Breast epithelium (tissue), 4 donors: ENCODE measurements at places on chromosomes 3 and 15. TPM values are rescaled to one million over a fixed set of nuclear protein-coding genes. Genes with fewer than 3 reads are reported as not detected.

- DNase-seq = no peak
Measured at GRCh38 chr3:37249717-37250116, 75.3 kb upstream of the LRRFIP2 start.

DNA sequence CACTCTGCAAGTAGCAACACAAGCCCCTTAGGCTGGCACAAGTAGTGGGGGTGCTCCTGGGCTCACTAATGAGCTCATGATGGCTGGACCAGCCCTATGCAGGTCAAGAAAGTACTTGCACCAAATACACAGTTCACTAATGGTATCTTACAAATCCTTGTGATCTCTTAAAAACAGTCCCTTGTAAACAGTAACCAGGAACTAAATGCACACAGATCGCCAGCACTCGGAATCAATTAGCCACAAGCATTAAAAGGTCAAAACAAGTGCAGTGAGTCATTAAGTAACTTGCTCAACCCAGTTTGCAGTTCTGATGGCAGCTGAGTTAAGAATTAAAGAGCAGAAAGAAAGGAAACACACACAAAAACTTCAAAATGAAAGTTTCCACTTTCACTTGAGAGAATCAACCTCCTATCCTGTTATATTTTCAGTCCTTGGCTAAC lies 43.2 kb downstream of the ARHGEF3 start:
- no peak for DNase-seq

GRCh38 chr3:9837701-9838582 lies 5.9 kb downstream of the RPUSD3 start:
- no peak for DNase-seq

- no peak for DNase-seq
Measured at GRCh38 chr3:186772281-186772694, 11.1 kb upstream of the EIF4A2 start.

Gene RUBCN
- 35.7 TPM for total RNA-seq
